ENCODE measurements at places on chromosomes 7 and 10.

GRCh38 chr10:17607603-17608332 is 9.4 kb downstream of the HACD1 start:
- H3K36me3 ChIP-seq: no peaks in the 10 kb centered on the region
- H3K4me1 ChIP-seq: peaks cover 9% of the 10 kb centered on the region
- H3K4me3 ChIP-seq: no peak overlapping the region
- H3K27ac ChIP-seq: no peak overlapping the region
- no peaks in the 10 kb centered on the region for H3K27me3 ChIP-seq

- no peaks in the 10 kb centered on the region for H3K4me1 ChIP-seq
- no peaks in the 10 kb centered on the region for H3K27me3 ChIP-seq
- no peak overlapping the region for H3K4me3 ChIP-seq
- no peak overlapping the region for H3K27ac ChIP-seq
- H3K36me3 ChIP-seq: peaks cover 10% of the 10 kb centered on the region
These were observed 6.9 kb downstream of the LRMDA start for GRCh38 chr10:75438275-75438674.

DNA sequence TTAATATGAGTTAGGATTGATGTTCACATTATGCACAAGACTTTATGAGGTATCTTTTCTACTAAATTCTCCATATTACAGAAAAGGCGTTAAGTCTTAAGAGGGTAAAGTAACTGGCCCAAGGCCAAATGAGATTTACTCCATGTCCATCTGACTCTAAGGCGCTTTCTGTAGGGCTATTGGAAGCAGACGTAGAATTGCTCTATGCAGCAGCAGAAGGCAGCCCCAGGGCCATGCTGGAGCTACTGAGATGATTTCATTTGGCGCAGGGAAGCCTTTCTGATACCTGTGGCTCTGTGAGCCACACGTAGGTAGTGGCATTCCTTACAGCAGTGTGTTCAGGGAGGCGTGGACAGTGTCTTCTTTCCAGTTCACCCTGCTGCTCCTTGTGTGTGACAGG is 133.1 kb downstream of the SH2D4B start:
- H3K4me3 ChIP-seq: no peak overlapping the region
- no peaks in the 10 kb centered on the region for H3K36me3 ChIP-seq
- H3K4me1 ChIP-seq: no peaks in the 10 kb centered on the region
- no peak for DNase-seq

GRCh38 chr7:24888653-24889052 is 91.3 kb downstream of the OSBPL3 start:
- no peaks in the 10 kb centered on the region for H3K4me1 ChIP-seq
- no peaks in the 10 kb centered on the region for H3K27me3 ChIP-seq
- H3K4me3 ChIP-seq: no peak overlapping the region
- H3K27ac ChIP-seq: no peak overlapping the region
- no peak for DNase-seq
- no peaks in the 10 kb centered on the region for H3K36me3 ChIP-seq

- H3K4me1 ChIP-seq: no peaks in the 10 kb centered on the region
- no peak for DNase-seq
- H3K36me3 ChIP-seq: no peaks in the 10 kb centered on the region
- H3K27ac ChIP-seq: no peak overlapping the region
- no peak overlapping the region for H3K4me3 ChIP-seq
These were observed 215.6 kb downstream of the DNAJB6 start for GRCh38 chr7:157552295-157552993.

GRCh38 chr7:68041554-68041953 is 1044.9 kb downstream of the TYW1 start:
- no peak overlapping the region for H3K27ac ChIP-seq
- no peaks in the 10 kb centered on the region for H3K36me3 ChIP-seq
- H3K27me3 ChIP-seq: no peaks in the 10 kb centered on the region
- H3K4me1 ChIP-seq: no peaks in the 10 kb centered on the region

DNA sequence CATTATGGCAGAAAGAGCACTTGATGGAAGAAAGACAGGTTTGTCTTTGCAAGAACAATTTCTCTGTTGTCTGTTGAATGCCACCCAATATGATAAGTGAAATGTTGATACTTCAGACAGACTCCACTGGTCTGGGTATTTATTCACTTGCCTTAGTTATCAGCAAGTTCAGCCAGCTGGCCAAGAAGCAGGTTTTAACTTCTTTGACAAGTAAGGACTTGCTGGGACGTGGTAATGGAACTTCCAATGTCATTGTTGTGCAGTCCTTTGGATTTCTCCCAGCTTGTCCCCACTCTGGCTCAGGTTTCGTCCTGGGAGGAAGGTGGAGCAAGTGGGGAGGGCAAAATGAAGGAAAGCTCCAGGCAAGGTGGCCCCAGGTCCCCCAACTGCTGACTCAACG is 497.4 kb downstream of the RPS24 start:
- no peaks in the 10 kb centered on the region for H3K27me3 ChIP-seq
- H3K4me1 ChIP-seq: no peaks in the 10 kb centered on the region
- no peak overlapping the region for H3K27ac ChIP-seq
- no peak overlapping the region for H3K4me3 ChIP-seq

DNA sequence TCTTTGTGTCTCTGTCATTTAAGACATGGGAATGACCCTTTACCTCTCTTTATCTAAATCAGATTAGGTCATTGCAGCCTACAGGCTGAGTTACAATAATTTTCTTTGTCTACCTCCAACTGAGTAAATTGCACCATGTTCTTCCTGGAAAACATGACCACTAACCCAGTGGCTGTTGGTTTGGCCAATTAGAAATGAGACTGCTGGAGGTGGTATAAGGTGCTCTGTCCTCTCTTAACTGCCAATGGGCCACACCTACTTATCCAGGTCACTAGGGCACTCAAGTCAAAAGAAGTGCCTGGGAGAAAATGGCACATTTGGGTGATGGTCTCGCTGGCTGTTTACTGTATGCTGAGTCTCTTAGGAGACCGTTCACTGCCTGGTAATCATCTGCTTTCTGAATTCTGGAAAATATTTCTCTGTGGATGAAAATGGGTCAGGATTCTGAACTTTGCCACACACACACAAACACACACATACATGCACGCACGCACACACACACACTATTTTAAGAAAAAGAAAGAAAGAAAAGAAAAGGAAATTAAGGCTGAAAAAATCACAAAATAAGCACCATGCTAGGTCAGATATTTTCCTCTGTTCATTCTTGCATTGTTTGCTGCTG is 16.4 kb downstream of the STAMBPL1 start:
- no peak overlapping the region for H3K4me3 ChIP-seq
- peak overlapping the region; percentile 17 for H3K27ac ChIP-seq
- H3K36me3 ChIP-seq: no peaks in the 10 kb centered on the region
- H3K4me1 ChIP-seq: peaks cover 30% of the 10 kb centered on the region
- no peak for DNase-seq
- H3K27me3 ChIP-seq: no peaks in the 10 kb centered on the region

DNA sequence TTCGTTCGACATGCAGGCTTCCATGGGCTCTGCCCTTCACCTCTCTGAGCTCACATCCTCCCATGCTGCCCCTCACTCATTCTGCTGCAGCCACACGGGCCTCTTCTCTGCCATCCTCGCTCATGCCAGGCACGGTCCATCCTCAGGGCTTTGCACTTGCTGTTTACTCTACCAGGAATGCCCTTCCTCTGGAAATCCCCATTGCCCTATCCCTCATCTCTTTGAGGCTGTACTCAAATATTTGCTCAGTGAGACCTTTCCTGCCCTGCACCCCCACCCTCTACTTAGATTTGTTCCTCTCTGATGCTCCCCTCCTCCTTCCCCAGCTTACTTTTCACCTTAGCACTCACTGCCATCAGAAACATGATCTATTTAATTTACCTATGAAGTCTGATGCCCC is 107.0 kb upstream of the ZNF716 start:
- no peaks in the 10 kb centered on the region for H3K36me3 ChIP-seq
- no peak for DNase-seq
- no peaks in the 10 kb centered on the region for H3K27me3 ChIP-seq

GRCh38 chr7:100435401-100436304 is 644 bp downstream of the PPP1R35 start:
- H3K27ac ChIP-seq: peak overlapping the region; percentile 97
- H3K4me1 ChIP-seq: peaks cover 33% of the 10 kb centered on the region
- no peaks in the 10 kb centered on the region for H3K36me3 ChIP-seq
- DNase-seq: peak; percentile 39
- H3K27me3 ChIP-seq: no peaks in the 10 kb centered on the region
- peak overlapping the region; percentile 76 for H3K4me3 ChIP-seq

GRCh38 chr7:98217623-98218582 is 6.7 kb downstream of the BHLHA15 start:
- no peak overlapping the region for H3K27ac ChIP-seq
- H3K4me3 ChIP-seq: no peak overlapping the region
- no peaks in the 10 kb centered on the region for H3K27me3 ChIP-seq
- peak; percentile 5 for DNase-seq
- H3K36me3 ChIP-seq: peaks cover 51% of the 10 kb centered on the region
- H3K4me1 ChIP-seq: no peaks in the 10 kb centered on the region

- H3K4me1 ChIP-seq: peaks cover 12% of the 10 kb centered on the region
- H3K27me3 ChIP-seq: no peaks in the 10 kb centered on the region
- H3K27ac ChIP-seq: peak overlapping the region; percentile 86
- H3K36me3 ChIP-seq: no peaks in the 10 kb centered on the region
These were observed 13.3 kb upstream of the ACSL5 start for GRCh38 chr10:112360308-112361270.

GRCh38 chr10:60032723-60033122 is 126.4 kb upstream of the CCDC6 start:
- H3K36me3 ChIP-seq: no peaks in the 10 kb centered on the region
- no peak overlapping the region for H3K4me3 ChIP-seq
- H3K27ac ChIP-seq: no peak overlapping the region
- H3K27me3 ChIP-seq: no peaks in the 10 kb centered on the region
- DNase-seq: no peak

DNA sequence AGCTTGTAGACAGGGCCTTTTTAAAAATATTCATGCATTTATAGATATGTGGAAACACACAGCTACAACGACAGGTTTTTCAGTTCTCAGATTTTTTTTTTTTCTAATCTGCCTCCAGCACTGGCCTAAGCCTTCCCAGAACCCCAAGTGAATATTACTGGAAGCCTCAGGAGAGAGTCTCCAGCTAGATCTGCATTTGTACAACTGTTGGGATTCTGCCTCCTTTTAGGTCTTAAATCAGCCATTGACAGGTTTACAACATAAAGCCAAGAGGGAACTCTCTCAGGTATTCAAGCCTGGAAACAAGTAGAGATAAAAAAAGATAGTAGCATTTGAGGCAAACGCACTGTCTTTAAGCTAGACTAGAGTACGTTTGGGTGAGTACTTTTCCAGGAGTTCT is 275.8 kb downstream of the ANKRD30A start:
- DNase-seq: no peak
- H3K36me3 ChIP-seq: no peaks in the 10 kb centered on the region
- H3K4me3 ChIP-seq: no peak overlapping the region
- no peaks in the 10 kb centered on the region for H3K27me3 ChIP-seq
- H3K27ac ChIP-seq: no peak overlapping the region

GRCh38 chr10:29535012-29535777 is 99.6 kb downstream of the SVIL start:
- H3K27me3 ChIP-seq: no peaks in the 10 kb centered on the region
- no peaks in the 10 kb centered on the region for H3K36me3 ChIP-seq
- no peaks in the 10 kb centered on the region for H3K4me1 ChIP-seq
- peak; percentile 53 for DNase-seq

DNA sequence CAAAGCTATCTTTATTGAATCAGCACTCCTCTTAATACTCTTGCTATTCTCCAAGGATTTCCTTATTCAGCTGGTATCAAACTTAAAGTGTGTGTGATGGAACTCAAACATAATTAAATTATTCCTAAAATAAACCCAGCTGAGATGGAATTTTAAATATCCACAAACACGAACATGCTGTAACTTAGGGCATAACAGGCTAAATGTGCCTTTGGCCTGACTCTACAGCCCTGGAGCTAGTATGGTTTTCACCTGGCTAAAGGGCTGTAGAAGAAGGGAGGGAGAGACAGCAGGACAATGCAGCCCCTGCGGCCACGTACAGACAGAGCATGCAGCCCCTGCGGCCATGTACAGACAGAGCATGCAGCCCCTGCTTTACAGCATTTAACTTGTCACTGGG is 34.0 kb downstream of the ESYT2 start:
- H3K4me3 ChIP-seq: no peak overlapping the region
- H3K27me3 ChIP-seq: no peaks in the 10 kb centered on the region
- H3K4me1 ChIP-seq: no peaks in the 10 kb centered on the region
- H3K36me3 ChIP-seq: no peaks in the 10 kb centered on the region

DNA sequence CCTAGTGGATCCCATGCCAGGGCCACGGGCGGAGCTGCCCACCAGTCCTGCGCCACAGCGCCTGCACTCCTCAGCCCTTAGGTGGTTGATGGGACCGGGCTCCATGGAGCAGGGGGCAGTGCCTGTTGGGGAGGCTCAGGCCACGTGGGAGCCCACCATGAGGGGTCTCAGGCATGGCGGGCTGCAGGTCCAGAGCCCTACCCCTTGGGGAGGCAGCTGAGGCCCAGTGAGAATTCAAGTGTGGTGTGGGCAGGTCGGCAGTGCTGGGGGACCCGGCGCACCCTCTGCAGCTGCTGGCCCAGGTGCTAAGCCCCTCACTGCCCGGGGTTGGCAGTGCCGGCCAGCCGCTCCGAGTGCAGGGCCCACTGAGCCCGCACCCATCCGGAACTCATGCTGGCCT is 139.8 kb upstream of the LYZL2 start:
- H3K27ac ChIP-seq: no peak overlapping the region
- no peaks in the 10 kb centered on the region for H3K4me1 ChIP-seq
- no peaks in the 10 kb centered on the region for H3K36me3 ChIP-seq
- no peaks in the 10 kb centered on the region for H3K27me3 ChIP-seq

DNA sequence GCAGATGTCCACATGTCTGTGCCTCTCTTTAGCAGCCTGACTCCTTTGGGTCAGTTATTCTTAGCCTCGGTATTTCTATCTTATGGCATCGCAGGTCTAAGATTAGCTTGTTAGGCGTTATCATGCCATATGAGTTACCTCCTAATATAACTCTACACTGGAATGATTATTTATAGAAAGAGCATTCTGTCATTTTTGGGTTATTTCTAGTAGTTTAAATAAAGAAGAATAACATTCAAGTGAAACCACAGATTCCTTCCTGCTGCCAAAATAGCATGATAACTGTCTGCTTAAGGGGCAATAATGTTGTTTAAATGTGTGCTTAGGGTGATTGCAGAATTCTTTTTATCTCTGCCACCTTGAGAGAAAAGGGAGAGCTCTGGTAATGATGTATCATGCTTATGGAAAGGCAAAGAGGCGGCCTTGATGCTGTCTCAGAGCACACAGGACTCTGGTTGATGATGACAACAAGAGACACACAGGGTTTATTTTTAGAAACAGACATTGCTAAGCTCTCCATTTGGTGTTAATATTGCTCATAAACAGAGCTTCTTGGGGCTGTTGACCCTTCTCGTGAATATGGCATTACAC is 10.4 kb downstream of the HDAC9 start:
- no peak overlapping the region for H3K4me3 ChIP-seq
- no peaks in the 10 kb centered on the region for H3K36me3 ChIP-seq
- no peak for DNase-seq
- no peaks in the 10 kb centered on the region for H3K4me1 ChIP-seq

GRCh38 chr7:13042605-13043236 is 355.3 kb downstream of the ARL4A start:
- H3K4me3 ChIP-seq: no peak overlapping the region
- DNase-seq: no peak
- no peaks in the 10 kb centered on the region for H3K36me3 ChIP-seq
- no peak overlapping the region for H3K27ac ChIP-seq
- H3K4me1 ChIP-seq: no peaks in the 10 kb centered on the region
- no peaks in the 10 kb centered on the region for H3K27me3 ChIP-seq

GRCh38 chr10:62584731-62585130 is 210.6 kb downstream of the ZNF365 start:
- DNase-seq: no peak
- H3K4me3 ChIP-seq: no peak overlapping the region

Measured in heart left ventricle (tissue), 16 donors.